Hepatocyte (in vitro differentiated cells): ENCODE measurements at places on chromosomes 12 and 14. TPM values are rescaled to one million over a fixed set of nuclear protein-coding genes. Genes with fewer than 3 reads are reported as not detected.

NKX2-8 gene
- not detected in 2 replicates for total RNA-seq

DNA sequence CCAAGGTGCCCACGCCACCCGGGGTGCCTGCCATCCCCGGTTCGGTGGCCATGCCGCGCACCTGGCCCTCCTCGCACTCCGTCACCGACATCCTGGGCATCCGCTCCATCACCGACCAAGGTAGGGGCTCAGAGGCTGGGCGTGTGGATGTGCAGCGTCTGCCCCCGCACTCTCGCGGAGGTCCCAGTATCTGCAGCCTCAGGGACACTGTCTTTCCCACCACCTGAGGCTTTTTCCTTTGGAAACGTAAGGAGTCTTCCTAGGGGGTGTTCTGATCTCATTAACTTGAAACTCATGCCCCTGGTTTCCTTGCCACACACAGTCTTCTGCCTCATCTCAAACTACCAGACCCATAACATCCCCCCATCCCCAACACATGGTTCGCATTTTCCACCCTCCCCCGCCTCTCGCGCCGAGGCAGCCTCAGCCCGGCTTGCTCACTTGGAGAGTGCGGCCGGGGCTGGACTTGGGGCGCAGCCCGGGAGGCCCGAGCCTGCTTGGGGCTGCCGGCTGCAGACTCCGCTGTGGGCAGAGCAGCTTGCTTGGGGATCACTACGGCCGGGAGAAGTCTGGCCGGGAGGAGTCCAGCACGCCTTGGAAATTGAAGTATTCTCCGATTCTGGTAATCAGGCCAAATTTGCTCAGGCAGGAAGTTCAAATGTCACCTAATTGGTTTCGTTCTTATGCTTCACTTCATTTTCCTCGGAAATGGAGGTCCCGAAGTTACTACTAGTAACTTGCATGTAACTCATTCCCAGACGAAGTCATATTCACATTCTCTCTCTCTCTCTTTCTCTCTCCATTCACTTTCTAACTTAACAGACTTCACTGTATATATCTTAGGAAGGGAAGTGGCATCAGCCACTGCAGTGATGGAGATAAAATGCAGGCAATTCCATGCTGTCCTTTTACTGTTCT lies 2.0 kb downstream of the PAX9 start:
- no peak for DNase-seq
- no peak overlapping the region for H3K27ac ChIP-seq
- H3K4me3 ChIP-seq: no peak overlapping the region
- peaks cover 29% of the 10 kb centered on the region for H3K4me1 ChIP-seq
- H3K36me3 ChIP-seq: no peaks in the 10 kb centered on the region

- H3K36me3 ChIP-seq: no peaks in the 10 kb centered on the region
- H3K27me3 ChIP-seq: no peaks in the 10 kb centered on the region
- no peak overlapping the region for H3K4me3 ChIP-seq
- peak; percentile 73 for DNase-seq
Measured at GRCh38 chr14:54329082-54329695, 67.6 kb upstream of the CDKN3 start.

DNA sequence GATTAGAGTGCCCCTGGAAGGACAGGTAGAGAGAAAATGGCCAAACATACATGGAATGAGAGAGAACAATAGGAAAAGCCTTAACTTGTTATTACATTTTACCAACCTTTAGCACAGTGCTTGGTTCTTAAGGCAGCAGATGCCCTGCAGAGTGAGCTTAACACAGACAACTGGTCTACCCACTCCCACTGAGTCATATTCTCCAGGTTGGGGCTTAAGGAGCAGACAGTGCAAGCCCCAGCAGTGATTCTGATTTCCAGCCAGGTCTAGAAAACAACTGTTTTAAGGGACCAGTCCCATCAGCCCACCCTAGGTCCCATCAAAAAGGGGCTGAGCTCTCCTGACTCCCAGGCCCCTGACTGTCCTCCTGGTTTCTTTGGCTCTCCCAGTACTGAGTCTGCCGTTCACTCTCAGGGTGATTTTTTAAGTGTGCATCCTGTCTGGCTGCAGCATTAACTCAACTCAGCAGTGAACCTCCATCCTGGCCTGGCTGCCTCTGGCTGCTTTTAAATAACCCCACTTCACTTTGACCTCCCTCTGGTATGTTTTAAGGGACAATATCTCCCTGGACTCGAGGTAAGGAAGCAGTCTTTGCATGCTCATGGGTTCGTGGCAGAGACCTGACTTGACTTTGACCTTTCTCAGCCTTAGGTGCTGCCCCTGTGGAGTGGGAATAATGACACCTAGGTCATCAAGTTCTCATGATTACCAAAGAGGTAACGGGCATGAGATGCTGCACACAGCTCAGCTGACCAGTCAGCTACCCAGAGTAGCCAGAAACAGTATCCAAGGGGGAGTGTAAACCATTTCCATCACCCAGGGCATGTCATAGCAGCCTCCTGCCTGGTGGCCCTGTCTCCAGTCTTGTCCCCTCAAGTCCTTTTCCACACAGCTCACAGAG lies 210.7 kb upstream of the PWP1 start:
- no peaks in the 10 kb centered on the region for H3K4me1 ChIP-seq
- no peak overlapping the region for H3K4me3 ChIP-seq
- no peak overlapping the region for H3K27ac ChIP-seq

DNA sequence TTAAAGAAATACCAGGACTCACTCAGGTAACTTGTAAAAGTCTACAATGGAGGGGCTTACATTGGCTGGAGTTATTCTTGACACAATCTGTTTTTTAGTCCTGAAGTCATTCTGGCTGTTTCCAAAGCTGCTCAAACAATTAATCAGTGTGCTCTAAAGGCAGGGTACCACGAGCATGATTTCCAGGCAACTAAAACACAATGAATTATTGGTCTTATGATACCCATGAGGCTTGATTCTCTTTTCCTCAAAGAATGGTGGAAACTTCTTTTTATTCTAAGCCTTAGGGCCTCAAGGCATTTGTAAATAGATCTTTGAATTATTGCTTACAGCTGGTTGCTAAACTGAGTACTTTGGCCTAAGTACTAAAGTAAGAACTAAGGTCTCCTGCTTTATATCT lies 199.8 kb upstream of the PDZRN4 start:
- H3K4me1 ChIP-seq: no peaks in the 10 kb centered on the region
- H3K27me3 ChIP-seq: no peaks in the 10 kb centered on the region
- no peak for DNase-seq
- no peaks in the 10 kb centered on the region for H3K36me3 ChIP-seq

ZNF84 gene
- 30.8 and 38.1 TPM in 2 replicates for total RNA-seq

GRCh38 chr14:23361763-23362162 lies 3.2 kb downstream of the EFS start:
- H3K36me3 ChIP-seq: no peaks in the 10 kb centered on the region
- DNase-seq: no peak
- no peaks in the 10 kb centered on the region for H3K27me3 ChIP-seq
- no peak overlapping the region for H3K27ac ChIP-seq
- H3K4me1 ChIP-seq: peaks cover 8% of the 10 kb centered on the region
- no peak overlapping the region for H3K4me3 ChIP-seq

- no peaks in the 10 kb centered on the region for H3K36me3 ChIP-seq
- H3K4me3 ChIP-seq: no peak overlapping the region
- no peak for DNase-seq
Measured at GRCh38 chr12:118326991-118327390, 45.7 kb downstream of the TAOK3 start.

DNA sequence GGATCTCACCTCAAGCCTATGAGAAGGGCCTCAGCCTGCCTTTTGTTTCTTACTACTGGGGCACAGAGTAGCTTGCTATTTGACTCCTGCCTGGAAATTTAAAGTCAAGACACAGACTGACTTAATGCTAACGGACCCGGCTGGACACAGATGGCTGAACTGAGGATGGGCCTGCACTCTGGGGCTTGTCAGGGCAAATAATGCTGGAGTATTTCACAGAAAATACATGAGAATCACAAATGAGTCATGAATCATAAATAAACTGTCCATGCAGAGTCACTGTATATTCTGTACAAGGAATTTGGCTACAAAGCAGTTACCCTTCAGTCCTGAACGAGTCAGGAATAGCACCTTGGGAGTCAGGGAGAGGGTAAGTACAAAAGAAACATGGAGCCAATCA lies 683.2 kb upstream of the FOXG1 start:
- no peak for DNase-seq
- H3K4me3 ChIP-seq: no peak overlapping the region
- no peaks in the 10 kb centered on the region for H3K36me3 ChIP-seq
- H3K27ac ChIP-seq: no peak overlapping the region
- no peaks in the 10 kb centered on the region for H3K4me1 ChIP-seq
- H3K27me3 ChIP-seq: no peaks in the 10 kb centered on the region

DNA sequence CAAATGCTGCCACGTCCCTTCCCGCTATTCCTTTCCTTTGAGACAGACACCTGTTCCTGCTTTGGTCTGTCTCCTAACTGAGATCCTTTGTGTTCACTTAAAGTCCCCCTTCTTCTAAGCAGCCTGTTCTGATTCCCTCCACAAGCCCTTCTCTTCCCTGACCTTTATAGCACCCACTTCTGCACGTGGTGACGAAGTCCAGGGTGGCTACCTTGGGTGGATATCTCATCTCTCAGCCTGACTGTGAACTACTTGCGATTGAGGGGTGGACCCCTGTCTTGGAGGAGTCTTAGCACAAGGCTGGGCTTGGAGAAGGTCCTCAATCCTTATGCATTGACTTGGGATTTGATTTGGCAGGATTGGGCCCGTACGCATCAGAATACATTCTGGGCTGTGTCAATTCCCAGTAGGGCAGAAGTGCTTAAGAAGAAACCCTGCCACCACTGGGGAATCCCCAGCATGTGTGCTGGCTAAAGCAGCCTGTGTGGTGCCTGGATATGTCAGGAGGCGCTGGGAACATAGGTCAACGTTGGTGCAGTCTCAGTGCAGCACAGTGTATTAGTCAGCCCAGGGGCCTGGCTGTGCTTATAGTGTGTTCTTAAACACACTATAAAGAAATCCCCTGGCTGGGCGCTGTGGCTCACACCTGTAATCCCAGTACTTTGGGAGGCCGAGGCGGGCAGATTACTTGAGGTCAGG lies 23.6 kb downstream of the KRT80 start:
- H3K27me3 ChIP-seq: no peaks in the 10 kb centered on the region
- H3K4me3 ChIP-seq: no peak overlapping the region
- H3K4me1 ChIP-seq: peaks cover 29% of the 10 kb centered on the region
- peak; percentile 91 for DNase-seq

PPM1H gene
- 19.6 and 21.8 TPM in 2 replicates for total RNA-seq

NYNRIN gene
- 41.7 and 56.5 TPM in 2 replicates for total RNA-seq

C12orf54 gene
- not detected in 2 replicates for total RNA-seq

DNA sequence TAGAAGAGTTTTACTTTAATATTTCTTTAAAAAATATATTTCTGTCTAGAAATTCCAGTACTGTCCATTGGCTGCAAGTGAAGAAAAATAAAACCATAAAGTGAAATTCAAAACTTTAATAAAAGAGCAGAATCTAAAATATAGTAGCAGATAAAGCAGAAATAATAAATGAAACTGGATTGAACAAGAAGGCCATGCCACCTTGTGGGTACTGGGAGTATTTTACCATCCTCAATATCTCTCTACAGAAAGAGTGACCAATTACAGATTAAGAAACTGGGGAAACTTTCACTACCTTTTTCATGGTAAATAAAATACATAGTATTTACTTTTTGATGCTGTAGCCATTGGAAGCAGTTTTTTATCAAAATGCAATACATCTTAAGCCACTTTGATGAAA lies 220.5 kb downstream of the BCAT1 start:
- H3K27ac ChIP-seq: no peak overlapping the region
- H3K36me3 ChIP-seq: no peaks in the 10 kb centered on the region
- H3K4me1 ChIP-seq: no peaks in the 10 kb centered on the region
- no peaks in the 10 kb centered on the region for H3K27me3 ChIP-seq
- H3K4me3 ChIP-seq: no peak overlapping the region

SIVA1 gene
- 163 and 218 TPM in 2 replicates for total RNA-seq

- peak overlapping the region; percentile 75 for H3K4me3 ChIP-seq
- H3K27ac ChIP-seq: peak overlapping the region; percentile 98
- DNase-seq: peak; percentile 32
- H3K36me3 ChIP-seq: no peaks in the 10 kb centered on the region
- H3K27me3 ChIP-seq: no peaks in the 10 kb centered on the region
Measured at GRCh38 chr12:49187184-49187583, 1.7 kb downstream of the TUBA1A start.

DNA sequence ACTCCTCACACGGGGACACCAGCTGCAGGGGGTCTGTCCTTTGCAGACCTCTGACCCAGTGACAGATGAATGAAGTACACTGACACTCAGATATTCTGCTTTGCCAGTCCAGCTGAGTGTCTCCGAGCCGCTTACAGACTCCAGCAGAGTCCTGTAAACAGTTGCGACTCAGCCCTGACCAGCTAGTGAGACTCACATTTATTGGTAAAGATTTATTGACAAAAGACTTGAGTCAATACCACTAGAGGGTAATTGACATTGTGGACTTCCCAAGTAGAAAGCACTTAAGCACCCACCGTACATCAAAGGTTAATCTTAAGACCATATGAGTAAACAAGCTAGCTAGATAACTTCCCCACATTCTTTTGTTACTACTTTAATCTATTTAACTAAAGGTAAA lies 9.8 kb upstream of the FKBP4 start:
- no peaks in the 10 kb centered on the region for H3K36me3 ChIP-seq
- H3K4me1 ChIP-seq: peaks cover 7% of the 10 kb centered on the region
- H3K4me3 ChIP-seq: no peak overlapping the region
- peak; percentile 31 for DNase-seq
- peaks cover 4% of the 10 kb centered on the region for H3K27me3 ChIP-seq

CD163 gene
- 3.8 and 5.6 TPM in 2 replicates for total RNA-seq
